Activated CD4-positive, alpha-beta T cell treated with anti-CD3 and anti-CD28 coated beads for 24 hours (primary cell): ENCODE measurements at places on chromosomes 13 and 19.

- DNase-seq = no peak
Observed at GRCh38 chr19:16032509-16033135, 43.7 kb upstream of the TPM4 start.

- DNase-seq = no peak
Observed at GRCh38 chr13:86399572-86399971, 600.4 kb upstream of the SLITRK6 start.

DNA sequence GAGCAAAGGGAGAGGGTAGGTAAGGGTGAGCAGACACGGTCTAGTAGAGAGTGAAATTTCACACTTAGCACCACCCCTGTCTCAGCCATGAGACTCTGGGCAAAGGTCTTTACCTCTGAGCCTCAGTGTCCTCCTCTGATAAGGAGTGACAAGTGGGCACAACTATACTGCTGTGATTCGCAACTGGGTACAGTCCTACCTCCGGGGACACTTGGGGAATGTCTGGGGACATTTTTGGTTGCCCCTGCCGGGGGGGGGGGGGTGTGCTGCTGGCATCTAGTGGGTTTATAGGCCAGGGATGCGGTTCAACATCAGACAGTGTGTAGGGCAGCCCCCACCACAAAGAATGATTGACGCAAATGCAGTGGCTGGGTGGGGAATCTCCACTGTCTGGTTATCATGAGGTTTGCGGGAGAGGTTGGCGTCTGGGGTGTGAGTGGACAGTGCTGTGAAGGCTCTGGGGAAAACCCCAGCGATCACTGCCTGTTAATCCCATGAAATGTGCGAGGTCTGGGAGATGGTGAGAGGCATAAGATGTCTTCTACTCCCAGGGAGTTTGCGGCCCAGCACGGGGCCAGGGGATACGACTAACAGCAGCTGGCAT lies 4.3 kb downstream of the NACC1 start:
- no peak for DNase-seq

DNA sequence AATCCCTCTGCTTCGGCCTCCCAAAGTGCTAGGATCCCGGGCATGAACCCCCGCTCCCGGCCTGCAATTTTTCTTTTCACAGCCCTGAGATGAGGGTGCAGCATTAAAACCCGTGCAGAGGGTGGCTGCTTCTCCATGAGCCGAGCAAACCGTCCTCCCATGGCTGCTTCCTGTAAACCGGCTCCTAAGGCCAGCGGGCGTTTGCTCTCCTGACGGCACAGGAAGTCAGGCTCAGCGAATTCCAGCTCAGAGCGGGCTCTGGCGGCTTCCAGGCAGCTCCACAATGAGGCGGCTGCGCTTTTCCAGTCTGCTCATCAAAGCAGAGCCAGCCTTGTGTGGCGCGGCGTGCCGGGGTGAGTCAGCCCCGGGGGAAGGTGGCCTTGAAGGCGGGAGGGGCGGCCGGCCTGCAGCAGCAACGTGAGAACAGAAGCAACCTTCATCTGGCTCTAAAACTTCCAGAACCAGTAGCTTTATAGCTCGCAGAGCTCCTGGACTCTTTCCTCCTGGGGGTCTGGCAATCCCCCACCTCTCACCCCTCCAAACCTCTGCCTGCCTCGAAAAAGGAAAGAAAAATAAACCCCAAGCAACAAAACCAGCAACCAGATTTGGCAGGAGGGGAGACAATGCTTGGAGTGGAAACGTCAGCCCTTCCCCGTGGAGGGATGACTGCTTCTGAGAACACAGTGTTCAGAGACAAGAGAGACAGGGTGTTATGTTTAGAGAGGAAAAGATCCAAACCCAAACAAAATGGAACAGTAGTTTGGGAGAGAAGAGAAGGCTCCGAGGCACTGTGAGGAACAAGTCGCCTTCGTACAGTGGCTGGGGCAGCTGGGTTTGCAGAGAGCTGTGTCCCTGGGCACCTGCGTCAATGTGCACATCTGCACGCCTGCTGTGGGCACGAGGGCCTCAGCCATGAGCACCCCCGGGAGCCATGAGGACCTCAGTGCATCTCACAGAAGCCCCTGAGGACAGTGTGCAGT lies 67.8 kb downstream of the GADD45B start:
- DNase-seq = peak; percentile 55

GRCh38 chr13:42971691-42972347 lies 20.2 kb downstream of the EPSTI1 start:
- DNase-seq = no peak

DNA sequence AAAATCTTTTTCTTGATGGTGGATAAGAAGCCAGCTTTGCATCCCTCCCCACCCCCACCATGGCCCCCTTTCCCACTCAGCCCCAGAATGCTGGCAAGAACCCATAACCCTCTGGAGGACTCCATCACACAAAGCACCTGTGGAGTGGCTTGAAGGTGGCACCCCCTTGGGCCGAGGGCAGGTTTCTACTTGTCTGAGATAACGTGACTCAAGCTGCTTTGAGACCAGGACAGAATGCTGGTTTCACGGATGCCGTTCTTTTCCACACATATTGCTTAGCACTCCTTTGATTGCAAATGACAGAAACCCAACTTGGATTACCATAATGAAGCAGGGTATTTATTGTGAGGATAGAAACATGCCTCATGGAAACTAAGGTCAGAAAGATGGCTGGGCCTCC lies 82.2 kb downstream of the LACC1 start:
- no peak for DNase-seq
